AG04449 (cell line): ENCODE measurements at places on chromosomes 4 and X.

DNA sequence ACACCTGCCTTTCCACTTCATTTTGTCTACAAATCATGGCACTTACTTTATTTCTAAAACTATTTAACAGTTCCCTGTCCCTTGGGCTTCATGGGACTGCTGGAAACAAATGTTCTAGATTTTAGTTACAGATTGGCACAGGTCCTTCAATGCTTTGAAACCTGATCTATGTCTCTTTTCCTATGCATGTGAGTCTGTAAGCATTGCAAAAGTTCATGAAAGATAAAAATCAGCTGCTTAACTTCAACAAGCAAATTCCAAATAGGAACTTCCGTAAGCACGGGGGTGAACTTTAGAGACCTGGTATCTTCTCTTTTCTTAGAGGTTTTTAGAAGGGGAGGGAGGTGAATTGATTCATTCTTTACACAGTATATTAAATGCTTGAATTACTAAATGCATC is 9.5 kb downstream of the LGI2 start:
- no peak for DNase-seq

DNA sequence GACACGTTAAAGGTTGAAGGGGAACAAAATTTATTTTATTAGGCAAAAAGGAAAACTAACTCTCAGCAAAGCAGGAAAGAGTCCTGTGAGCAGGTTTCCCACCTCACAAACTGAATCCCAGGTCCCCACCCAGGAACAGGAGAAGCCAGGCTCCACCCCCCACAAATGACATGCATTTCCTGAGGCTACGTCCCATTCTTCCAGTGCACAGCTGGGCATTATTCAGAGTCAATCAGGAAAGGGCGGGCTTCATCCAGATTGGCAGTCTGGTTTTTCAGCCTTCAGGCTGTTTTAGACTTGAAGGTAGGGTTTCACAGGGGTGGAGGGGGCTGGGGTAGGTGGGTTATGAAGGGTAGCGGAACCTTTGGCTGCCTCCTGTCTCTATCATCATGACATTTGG is 11.9 kb upstream of the ASIC5 start:
- DNase-seq: no peak

DNA sequence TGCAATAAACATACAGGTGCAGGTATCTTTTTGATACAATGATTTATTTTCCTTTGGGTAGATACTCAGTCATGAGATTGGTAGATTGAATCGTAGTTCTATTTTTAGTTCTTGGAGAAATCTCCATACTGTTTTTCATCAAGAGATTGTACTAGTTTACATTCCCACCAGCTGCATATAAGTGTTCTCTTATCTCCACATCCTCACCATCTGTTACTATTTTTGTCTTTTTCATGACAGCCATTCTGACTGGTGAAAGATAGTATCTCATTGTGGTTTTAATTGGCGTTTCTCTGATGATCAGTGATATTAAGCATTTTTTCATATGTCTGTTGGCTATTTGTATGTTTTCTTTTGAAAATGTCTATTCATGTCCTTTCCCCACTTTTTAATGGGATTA is 202.2 kb downstream of the RAPGEF2 start:
- DNase-seq: no peak

DNA sequence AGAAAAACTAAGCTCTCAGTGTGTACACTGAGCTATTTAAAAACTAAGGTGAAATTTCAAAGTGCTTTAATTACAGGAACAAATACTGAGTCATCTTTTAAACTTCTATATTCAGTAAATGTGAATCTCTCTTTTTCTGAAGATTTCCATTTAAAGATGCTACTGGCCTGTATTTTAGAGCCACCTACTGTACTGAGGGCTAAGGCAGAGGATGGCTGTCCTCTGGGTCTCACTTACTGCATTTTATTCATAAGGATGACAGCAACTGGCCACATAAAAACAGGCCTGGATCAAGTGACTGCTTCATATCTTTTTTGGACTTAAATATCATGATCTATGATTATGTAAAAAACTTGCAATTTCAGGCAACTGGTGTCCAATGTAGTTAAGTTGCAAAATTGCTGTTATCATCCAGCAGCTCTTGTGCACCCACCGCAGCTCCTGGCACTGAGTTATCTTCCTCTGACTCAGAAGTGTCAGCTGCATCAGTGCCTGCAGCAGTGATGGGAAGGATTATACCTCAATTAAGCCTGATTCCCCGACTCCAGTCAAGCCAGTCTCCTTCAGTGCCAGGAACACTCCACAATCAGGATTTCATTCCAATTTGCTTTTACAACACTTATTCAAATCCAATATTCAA is 1073.7 kb downstream of the PDHA2 start:
- no peak for DNase-seq

DNA sequence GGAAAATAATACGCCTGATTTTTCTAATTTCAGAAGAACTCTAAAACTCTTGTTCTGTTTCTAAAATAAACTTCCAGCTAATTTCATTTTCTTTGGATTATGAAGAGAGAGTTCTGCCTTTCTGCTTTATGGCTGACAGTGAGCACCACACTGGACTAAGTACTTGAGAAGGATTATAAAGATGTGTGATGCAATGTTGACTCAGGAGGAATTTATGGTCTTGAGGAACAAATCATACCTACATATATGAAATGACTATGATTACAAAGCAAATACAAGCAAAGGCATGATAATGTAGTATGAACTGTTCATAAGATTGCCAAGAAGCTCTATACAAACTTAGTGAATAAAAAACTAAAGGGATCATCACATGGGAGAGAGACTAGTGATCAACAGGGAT is 13.0 kb upstream of the SLC25A5 start:
- no peak for DNase-seq

DNA sequence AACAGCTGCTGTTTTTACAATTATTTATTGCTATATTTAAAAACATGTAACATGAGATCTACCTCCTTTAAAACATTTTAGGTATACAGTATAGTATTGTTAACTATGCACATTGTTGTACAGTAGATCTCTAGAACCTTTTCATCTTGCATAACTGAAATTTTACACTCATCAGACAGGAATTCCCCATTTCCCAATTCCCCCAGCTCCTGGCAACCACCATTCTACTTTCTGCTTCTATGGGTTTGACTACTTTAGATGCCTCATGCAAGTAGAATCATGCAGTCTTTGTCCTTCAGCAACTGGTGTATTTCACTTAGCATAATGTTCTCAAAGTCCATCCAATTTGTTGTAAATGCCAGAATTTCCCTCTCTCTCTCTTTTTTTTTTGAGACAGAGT is 9.7 kb upstream of the LSM6 start:
- peak; percentile 51 for DNase-seq

DNA sequence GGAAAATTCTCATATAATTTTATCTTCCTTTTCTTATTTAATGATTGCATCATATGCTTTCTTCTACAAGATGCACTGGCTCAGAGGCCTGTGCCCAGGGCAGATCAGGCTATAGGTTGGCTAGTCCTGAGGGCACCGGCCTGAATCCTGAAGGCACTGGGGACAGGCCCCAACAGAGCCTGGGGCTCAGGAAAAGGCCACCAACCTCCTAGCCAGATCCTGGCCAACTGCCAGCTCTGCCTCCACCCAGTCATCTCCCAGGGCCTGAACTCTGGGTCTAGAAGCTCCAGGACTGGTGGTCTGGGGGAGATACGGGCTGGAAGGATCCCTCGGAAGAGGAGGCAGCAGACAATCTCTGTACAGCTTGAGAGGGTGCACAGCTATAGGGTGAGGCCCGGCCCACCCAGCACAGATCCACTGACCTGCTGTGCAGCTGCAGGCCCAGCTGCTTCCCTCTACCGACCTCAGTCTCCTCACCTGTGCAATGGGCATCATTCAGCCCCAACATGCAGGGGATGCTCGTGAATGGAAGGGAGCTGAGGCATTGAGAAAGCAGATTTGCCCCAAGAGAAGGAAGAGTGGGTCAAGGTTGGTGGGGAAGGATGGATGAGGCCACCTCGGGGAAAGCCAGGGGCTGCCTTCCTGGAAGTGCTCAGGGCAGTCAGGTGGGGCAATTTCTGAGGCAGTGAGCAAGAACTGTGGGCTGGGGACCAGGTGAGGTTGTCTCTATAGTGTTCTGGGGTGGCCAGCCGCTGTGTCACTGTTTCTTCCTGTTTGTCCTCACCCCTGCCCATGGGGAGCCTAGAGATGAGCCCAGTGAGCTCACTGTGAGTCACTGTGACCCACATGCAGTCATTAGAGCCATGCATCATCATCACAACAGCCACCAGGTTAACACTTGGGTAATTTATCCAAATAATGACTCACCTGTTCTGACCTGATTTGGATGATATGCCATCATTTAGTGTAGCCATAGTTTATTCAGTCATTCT is 22.4 kb upstream of the XAGE2 start:
- no peak for DNase-seq
